ENCODE measurements at places on chromosomes 11 and 22. TPM values are rescaled to one million over a fixed set of nuclear protein-coding genes. Genes with fewer than 3 reads are reported as not detected.

Gene SDHAF2
- total RNA-seq: 33.7 TPM

Gene ADAMTS15
- 35.8 TPM for total RNA-seq

Gene SCUBE2
- total RNA-seq: 1.5 TPM

Gene DTX4
- 9.3 TPM for total RNA-seq

Gene OR6T1
- not detected for total RNA-seq

Gene TTLL12
- total RNA-seq: 19.5 TPM

Gene HTR3A
- total RNA-seq: not detected

Gene BLID
- 11.4 TPM for total RNA-seq

Gene MYEOV
- 8.1 TPM for total RNA-seq

Gene GATD1
- total RNA-seq: 29.7 TPM

Gene HEPN1
- not detected for total RNA-seq

Gene CABP4
- not detected for total RNA-seq

Gene SYTL2
- total RNA-seq: 52.8 TPM

Gene CARD16
- 15.3 TPM for total RNA-seq

Gene B3GAT3
- total RNA-seq: 26.5 TPM

Gene SEPTIN3
- total RNA-seq: under 0.01 TPM

Gene MMP12
- 0.44 TPM for total RNA-seq

Gene PPP1R14B
- total RNA-seq: 283 TPM

Gene SLC22A6
- not detected for total RNA-seq

Gene PTDSS2
- 35.9 TPM for total RNA-seq

Gene SMIM35
- total RNA-seq: not detected

Gene B4GALNT4
- total RNA-seq: 4.7 TPM

Gene OR52E8
- total RNA-seq: not detected

Gene CHST1
- total RNA-seq: 0.15 TPM

Gene DKK3
- 448 TPM for total RNA-seq

Gene SYT13
- total RNA-seq: not detected
